ACHN (cell line): ENCODE measurements at places on chromosomes 7 and 10.
A peak's percentile ranks its signal among the peaks of the same experiment; 100 is the strongest.

DNA sequence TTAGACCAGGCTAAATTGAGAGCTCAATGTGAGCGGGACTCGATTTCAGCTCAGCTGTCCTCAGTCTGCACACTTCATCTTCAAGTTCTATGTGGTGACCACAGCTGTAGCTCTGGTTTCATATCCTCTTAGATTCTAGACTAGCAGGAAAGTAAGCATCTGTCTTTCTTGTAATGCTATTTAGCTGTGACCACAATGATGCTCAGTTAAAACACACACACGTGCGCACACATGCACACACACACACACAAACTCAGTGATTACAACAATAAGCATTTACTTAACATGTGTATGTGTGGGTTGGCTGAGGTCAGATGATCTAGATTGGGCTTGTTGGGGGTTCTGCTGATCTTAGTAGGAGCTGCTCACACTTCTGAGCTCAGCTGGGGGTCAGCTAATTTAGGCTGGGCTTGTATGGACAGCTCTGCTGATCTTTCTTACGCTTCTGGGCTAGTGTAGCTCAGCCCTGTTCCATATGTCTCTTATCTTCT, 82.5 kb downstream of the ZNF365 start:
- no peak for DNase-seq

- DNase-seq, result no peak
Measured at GRCh38 chr10:119441921-119442757, 100.4 kb downstream of the RGS10 start.

GRCh38 chr10:44045020-44045419, 339.9 kb downstream of the CXCL12 start:
- no peak for DNase-seq

DNA sequence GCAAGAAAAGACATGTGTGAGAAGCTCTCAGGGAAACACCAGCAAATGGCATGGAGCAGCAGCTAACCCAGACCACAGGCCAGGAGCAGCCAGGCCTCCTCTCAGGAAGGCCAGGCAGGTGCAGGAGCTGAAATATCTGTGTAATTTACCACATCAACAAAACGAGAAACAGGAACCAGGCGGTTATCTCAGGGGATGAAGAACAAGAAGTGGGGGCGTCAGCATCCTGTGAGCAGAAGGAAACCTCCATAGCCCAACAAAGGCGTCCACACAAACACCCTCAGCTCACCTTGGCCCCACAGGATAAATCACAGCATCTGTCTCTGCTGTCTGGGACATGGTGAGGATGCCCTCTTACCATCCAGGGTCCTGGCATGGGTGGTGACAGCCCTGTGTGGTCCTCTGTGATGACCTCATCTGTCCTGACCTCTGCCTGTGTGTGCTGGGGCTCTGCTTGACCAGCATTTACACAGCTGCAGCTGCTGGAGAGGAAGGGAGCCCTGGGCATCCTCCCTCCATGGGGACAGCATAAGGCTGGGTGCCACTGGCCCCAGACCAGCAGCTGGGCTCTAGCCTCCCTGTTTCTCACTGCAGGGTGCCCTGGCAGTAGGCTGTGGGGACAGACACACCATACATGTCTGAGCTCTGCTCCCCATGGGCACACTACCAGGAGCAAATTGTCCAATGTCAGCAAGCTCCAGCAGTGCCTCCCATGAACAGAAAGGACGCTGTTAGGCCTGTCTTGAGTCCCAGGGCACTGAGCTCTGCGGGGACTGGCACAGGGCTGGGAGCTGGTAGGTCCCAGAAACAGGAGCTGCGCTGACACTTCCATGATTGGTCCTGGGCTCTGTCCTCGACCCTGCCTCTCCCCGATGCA, 34.6 kb downstream of the ANXA8 start:
- no peak for DNase-seq

GRCh38 chr7:112371701-112372100, 78.6 kb upstream of the IFRD1 start:
- no peak for DNase-seq

- DNase-seq, result no peak
Measured at GRCh38 chr7:31729195-31729804, 42.3 kb downstream of the PPP1R17 start.

- no peak for DNase-seq
Measured at GRCh38 chr7:157372300-157373232, 35.8 kb downstream of the DNAJB6 start.

GRCh38 chr10:116801658-116802057, 47.6 kb upstream of the ENO4 start:
- DNase-seq, result no peak

DNA sequence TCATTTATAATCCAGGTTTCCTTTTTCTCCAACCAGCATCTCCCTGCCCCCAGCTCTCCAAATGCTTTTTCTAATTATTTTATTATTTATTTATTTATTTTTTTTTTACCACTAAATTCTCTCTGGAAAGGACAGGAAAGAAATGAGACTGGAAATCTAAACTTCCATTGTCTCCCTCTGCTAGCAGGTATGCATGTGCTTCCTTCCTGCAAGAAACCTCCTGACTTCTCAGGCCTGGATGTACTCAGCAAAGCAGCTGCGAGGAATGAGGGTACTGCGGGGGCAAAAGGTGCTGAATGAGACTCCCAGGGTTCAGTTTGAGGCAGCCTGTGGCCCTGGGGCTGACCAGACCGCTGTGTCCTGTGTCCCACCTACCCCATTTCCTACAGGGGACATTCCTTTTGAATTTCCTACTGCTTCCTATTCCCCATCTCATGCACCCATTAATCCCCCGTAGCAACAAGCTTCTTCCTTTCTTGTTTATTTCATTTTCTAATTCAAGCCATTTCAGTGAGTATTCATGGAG, 324.6 kb upstream of the IGFBP3 start:
- DNase-seq, result no peak

- DNase-seq, result peak; percentile 81
Measured at GRCh38 chr10:22624287-22624738, 90.1 kb downstream of the PIP4K2A start.

GRCh38 chr10:63798599-63799498, 277.6 kb downstream of the REEP3 start:
- peak; percentile 9 for DNase-seq
